Endothelial cell (in vitro differentiated cells): ENCODE measurements at places on chromosomes 11 and 22. TPM values are rescaled to one million over a fixed set of nuclear protein-coding genes. Genes with fewer than 3 reads are reported as not detected.

Gene INS
- not detected for total RNA-seq

Gene MIOX
- not detected for total RNA-seq

Gene GAS2L1
- 33.6 TPM for total RNA-seq

Gene DGCR6
- 1.1 TPM for total RNA-seq

Gene GPR83
- 0.31 TPM for total RNA-seq

Gene NXPE4
- total RNA-seq = not detected

Gene TRIM51
- not detected for total RNA-seq

Gene UCP3
- total RNA-seq = 1.6 TPM

Gene CCDC15
- total RNA-seq = 2.4 TPM

Gene OPCML
- total RNA-seq = 4.1 TPM

Gene MS4A3
- total RNA-seq = 1.4 TPM

Gene PRODH
- total RNA-seq = 1.8 TPM

Gene DRICH1
- not detected for total RNA-seq

Gene MYEOV
- not detected for total RNA-seq

Gene APOA5
- total RNA-seq = not detected

Gene SLC35E4
- total RNA-seq = 8.4 TPM

Gene OR56A1
- 0.03 TPM for total RNA-seq

Gene SLC16A8
- total RNA-seq = not detected

Gene NCR3LG1
- 0.23 TPM for total RNA-seq

Gene SH3BP1
- 11.6 TPM for total RNA-seq

Gene OR52E8
- total RNA-seq = not detected

Gene TTC36
- total RNA-seq = 0.56 TPM

Gene SHISAL1
- total RNA-seq = 6.5 TPM

Gene PANX3
- total RNA-seq = 0.21 TPM

Gene P2RY2
- total RNA-seq = 0.10 TPM

Gene KCNQ1
- total RNA-seq = 35.3 TPM

Gene KRTAP5-7
- not detected for total RNA-seq

Gene LARGE2
- 0.95 TPM for total RNA-seq

Gene BMAL1
- total RNA-seq = 7.7 TPM

Gene DBX1
- not detected for total RNA-seq

Gene MS4A4A
- not detected for total RNA-seq

Gene APOL3
- total RNA-seq = 1.2 TPM

Gene SELENOO
- 18.7 TPM for total RNA-seq

Gene GSTT2B
- total RNA-seq = 6.0 TPM

Gene P2RX6
- not detected for total RNA-seq

Gene TMA7B
- 1.0 TPM for total RNA-seq

Gene OLFML1
- 0.33 TPM for total RNA-seq

Gene HSPB2
- total RNA-seq = not detected

Gene SHISA8
- 0.41 TPM for total RNA-seq

Gene SHANK3
- 223 TPM for total RNA-seq

Gene MRGPRX4
- total RNA-seq = not detected

Gene TRIM6
- total RNA-seq = 10.1 TPM

Gene ANGPTL5
- total RNA-seq = not detected

Gene MCHR1
- 6.6 TPM for total RNA-seq

Gene OR5AL1
- not detected for total RNA-seq

Gene COMT
- 49.0 TPM for total RNA-seq

Gene MYBPC3
- not detected for total RNA-seq

Gene ENTHD1
- not detected for total RNA-seq

Gene SLC5A12
- 0.21 TPM for total RNA-seq

Gene KRTAP5-8
- not detected for total RNA-seq

Gene IGSF9B
- total RNA-seq = 6.6 TPM

Gene SMIM35
- not detected for total RNA-seq

Gene GGTLC3
- 0.56 TPM for total RNA-seq

Gene SYT12
- 0.82 TPM for total RNA-seq

Gene ZC3H12C
- total RNA-seq = 6.4 TPM

Gene OR10A6
- total RNA-seq = not detected

Gene TRIM48
- total RNA-seq = not detected

Gene OR1S1
- not detected for total RNA-seq

Gene PRR33
- not detected for total RNA-seq
